ENCODE measurements at places on chromosomes 16 and 17.

- no peak for DNase-seq
- no peaks in the 10 kb centered on the region for H3K36me3 ChIP-seq
- H3K4me1 ChIP-seq, result no peaks in the 10 kb centered on the region
- H3K27ac ChIP-seq, result no peak overlapping the region
Measured at GRCh38 chr17:80095038-80095843, 6.1 kb upstream of the GAA start.

DNA sequence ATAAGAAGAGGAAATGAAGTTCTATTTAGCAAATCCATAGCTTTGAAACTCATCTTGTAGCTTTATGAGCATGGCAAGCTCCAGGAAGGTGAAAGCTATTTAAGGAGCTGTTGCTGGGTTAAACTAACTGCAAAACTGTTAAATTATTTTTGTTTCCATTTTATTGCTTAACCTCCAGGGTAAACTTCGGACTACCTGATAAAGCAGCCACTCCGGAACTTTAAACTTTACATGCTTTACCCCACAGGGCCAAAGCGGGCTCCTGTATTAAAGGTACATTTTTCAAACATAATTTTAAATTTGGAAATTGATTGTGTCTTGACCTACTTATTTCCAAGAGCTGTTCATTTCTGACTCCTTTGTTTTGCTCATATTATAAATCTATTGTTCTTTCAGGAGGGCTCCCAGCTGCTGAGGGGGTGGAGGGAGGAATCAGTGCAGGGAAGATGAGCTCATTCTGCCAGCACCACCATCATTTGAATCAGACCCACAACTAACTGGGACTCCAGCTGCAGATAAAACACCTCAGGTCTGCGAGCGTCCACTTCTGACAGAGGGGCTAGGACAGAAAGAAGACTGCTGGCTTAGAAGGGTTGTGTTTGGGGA, 157.9 kb downstream of the IRX3 start:
- H3K27me3 ChIP-seq, result no peaks in the 10 kb centered on the region
- no peak overlapping the region for H3K27ac ChIP-seq
- H3K4me3 ChIP-seq, result no peak overlapping the region
- H3K4me1 ChIP-seq, result no peaks in the 10 kb centered on the region
- no peak for DNase-seq

DNA sequence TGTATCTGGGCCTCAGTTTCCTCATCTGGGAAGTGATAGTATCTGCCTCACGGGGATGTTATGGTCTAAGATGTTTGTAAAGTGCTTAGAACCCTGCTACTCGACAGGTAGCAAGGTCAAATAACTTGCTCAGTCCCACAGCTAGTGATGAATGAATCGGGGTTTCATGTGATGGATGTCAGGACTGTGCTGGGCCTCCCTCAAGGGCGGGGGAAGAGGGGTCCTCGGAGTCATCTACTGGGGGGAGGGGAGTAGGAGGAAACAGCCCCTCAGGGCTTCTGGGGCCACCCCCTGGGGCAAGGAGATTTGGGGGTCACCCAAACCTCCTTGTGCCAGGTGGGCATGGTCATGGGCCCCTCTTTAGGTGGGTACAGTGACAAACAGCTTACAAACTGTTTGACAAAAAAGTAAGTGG, 732 bp downstream of the PNPO start:
- H3K4me1 ChIP-seq, result peaks cover 64% of the 10 kb centered on the region
- no peaks in the 10 kb centered on the region for H3K27me3 ChIP-seq
- peak overlapping the region; percentile 79 for H3K4me3 ChIP-seq
- DNase-seq, result no peak
- peaks cover 33% of the 10 kb centered on the region for H3K36me3 ChIP-seq
- peak overlapping the region; percentile 91 for H3K27ac ChIP-seq

DNA sequence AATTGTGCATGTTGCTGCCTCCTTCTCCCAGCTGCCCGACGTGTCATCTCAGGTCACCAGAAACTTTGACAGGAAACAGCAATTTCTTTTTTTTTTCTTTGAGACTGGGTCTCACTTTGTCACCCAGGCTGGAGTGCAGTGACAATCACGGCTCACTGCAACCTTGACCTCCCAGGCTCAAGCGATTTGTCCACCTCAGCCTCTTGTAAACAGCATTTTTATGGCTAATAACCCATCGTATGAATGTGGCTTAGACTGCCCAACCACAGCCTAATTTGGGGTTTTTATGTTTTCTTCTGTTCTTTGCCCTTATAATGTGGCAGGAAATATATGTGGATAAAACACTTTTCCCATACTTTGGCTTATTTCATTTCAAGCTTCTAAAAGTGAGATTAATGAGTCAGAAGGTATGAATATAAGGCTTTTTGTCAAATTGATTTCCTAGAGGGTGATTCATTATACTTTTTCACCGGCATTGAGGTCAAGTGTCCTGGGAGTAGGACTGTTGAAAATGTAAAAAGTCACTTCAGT, 31.0 kb upstream of the SLC5A10 start:
- H3K4me3 ChIP-seq, result no peak overlapping the region
- no peak for DNase-seq
- peak overlapping the region; percentile 43 for H3K27ac ChIP-seq
- peaks cover 56% of the 10 kb centered on the region for H3K36me3 ChIP-seq
- no peaks in the 10 kb centered on the region for H3K27me3 ChIP-seq

DNA sequence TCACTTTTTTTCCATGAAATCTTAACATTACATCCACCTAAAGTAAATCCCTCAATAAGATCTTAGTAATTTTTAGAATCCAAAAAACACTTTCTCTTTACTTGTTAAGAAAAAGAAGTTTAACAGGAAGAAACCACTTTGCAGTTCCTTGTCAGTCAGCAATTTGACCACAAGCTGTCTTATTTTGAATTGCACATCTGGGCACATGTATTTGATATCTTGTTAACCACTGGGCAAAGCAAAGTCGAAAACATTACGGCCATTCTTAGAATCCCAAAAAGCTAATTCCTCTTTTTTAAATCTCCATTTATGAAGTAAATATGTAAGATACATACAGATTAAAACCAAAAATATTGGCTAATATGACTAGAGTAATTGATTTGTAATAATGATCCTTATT, 1.1 kb downstream of the ABCA10 start:
- no peak for DNase-seq
- no peaks in the 10 kb centered on the region for H3K27me3 ChIP-seq
- H3K36me3 ChIP-seq, result no peaks in the 10 kb centered on the region
- H3K4me3 ChIP-seq, result peak overlapping the region; percentile 17
- no peak overlapping the region for H3K27ac ChIP-seq

DNA sequence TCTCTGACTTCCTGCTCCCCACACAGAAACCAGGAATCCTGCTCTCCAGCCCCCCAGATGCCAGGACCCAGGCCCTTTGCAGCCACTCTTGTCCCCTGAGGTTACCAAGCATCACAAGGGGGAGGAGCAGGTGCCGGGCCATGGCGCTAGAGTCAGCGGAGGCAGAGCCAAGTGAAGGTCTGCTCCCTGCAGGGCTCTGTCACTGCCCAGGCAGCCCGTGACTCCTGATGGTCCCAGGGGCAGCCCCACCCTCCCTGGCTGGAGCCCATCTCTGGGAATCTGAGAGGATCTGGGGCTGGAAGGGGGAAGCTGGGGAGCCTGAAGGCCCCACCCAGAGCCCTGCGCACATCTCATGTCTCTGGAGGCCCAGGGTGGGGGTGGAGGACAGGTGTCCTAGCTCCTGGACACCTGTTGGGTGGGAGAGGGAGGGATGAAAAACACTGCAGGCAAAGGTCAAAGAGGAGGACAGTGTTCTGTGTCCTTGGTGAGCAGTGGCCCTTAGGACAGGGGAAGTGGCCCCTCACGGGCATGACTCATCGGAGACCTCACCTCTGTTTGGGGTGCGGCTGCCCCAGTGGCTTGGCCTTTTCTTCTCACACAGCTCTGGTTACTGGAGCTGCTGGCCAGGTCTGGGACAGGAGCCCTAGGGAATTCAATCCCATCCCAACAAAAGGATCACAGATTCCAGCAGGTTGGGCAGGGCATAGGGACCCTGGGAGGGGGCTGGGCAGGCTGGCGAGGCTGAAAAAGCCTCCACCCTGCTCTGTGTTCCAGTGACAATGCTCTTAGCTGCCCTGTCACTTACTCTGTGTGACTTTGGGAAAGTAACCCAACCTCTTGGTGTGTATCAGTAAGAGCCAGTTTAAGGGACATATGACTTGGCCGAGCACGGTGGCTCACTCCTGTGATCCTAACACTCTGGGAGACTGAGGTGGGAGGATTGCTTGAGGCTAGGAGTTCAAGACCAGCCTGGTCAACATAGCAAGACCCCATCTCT, at the start of gene PRSS36:
PRSS36 (minus strand) TSS at position 173 of the 997 bp plus-strand sequence; CDS start at position 142, 31 bp downstream.
- H3K27me3 ChIP-seq, result no peaks in the 10 kb centered on the region
- H3K27ac ChIP-seq, result peak within 1 kb of the TSS; percentile 13
- no peak within 1 kb of the TSS for H3K4me3 ChIP-seq
- no peak for DNase-seq
- H3K4me1 ChIP-seq, result peaks cover 4% of the 10 kb centered on the region
- H3K36me3 ChIP-seq, result no peaks in the 10 kb centered on the region

DNA sequence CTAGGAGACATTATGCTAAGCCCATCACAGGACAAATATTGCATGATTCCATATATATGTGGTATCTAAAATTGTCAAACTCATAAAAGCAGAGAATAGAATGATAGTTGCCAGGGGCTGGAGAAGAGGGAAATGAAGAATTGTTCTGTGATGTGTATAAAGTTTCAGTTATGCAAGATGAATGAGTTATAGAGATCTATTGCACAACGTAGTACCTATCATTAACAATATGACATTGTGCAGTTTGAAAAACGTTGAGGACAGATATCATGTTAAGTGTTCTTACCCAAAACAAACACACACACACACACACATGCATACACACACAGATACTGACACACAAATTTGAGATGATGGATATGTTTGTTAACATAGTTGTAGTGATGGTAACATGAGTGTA, 871.6 kb upstream of the GOT2 start:
- no peak overlapping the region for H3K4me3 ChIP-seq
- no peaks in the 10 kb centered on the region for H3K27me3 ChIP-seq
- no peak for DNase-seq
- no peak overlapping the region for H3K27ac ChIP-seq

- H3K27me3 ChIP-seq, result peaks cover 4% of the 10 kb centered on the region
- H3K36me3 ChIP-seq, result no peaks in the 10 kb centered on the region
- H3K4me1 ChIP-seq, result peaks cover 13% of the 10 kb centered on the region
- no peak for DNase-seq
Measured at GRCh38 chr17:29002811-29003210, 3.0 kb downstream of the SEZ6 start.

DNA sequence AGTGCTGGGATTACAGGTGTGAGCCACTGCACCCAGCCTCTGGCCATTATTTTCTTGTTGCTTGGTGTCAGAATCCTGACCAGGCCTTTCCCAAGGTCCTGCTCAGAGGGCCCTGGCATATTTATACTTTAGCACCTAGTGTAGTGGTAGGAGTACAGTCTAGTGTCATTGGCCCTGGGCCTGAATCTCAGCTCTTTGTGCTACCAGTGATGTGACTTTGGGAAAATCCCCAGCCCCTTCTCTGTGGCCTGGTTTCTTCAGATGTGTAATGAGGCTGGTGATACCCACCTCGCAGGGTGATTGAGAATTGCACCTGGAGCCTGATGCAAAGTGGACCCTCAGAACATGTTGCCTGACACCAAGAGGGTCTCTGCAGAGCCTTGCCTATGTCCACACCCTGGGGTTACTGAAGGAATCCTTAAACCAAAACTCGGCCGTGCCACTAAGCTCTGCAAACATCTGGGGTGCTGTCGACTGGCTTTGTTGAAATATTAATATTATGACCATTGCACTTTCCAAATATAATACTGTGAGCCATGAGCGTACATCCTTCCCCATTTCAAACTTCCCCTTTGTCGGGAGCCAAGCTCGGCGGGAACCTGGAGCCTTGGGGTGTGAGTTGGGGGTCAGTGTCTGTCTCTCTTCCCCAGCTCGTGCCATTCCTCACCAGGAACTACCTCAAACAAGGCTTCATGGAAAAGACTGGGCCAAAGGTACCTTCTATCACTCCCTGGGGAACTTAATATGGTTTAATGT, 18.0 kb upstream of the RNF135 start:
- H3K27ac ChIP-seq, result peak overlapping the region; percentile 69
- no peaks in the 10 kb centered on the region for H3K36me3 ChIP-seq
- no peaks in the 10 kb centered on the region for H3K27me3 ChIP-seq
- peaks cover 4% of the 10 kb centered on the region for H3K4me1 ChIP-seq
- H3K4me3 ChIP-seq, result no peak overlapping the region

DNA sequence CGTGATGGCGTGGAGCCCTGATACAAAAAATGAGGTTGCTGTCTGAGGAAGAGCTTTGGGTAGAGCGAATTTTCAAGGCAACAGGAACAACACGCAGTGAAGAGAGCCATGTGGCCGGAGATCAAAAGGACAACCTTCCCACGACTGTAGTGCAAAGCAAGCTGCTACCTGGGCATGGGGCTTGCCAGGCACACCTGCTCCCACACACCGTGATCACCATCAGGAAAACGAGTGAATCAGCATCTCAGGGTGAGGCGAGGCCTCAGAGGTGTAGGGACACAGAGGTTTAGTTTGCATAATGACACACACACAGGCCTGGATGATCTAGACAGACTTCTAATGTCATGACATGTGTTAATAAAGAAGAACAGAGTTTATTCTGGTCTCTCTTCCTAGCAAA, 65.7 kb downstream of the PARN start:
- peak overlapping the region; percentile 38 for H3K27ac ChIP-seq
- no peak overlapping the region for H3K4me3 ChIP-seq
- no peak for DNase-seq
- H3K27me3 ChIP-seq, result no peaks in the 10 kb centered on the region
- H3K36me3 ChIP-seq, result no peaks in the 10 kb centered on the region

- DNase-seq, result no peak
- peak overlapping the region; percentile 58 for H3K4me3 ChIP-seq
- peaks cover 32% of the 10 kb centered on the region for H3K4me1 ChIP-seq
- H3K27me3 ChIP-seq, result no peaks in the 10 kb centered on the region
Measured at GRCh38 chr17:4501295-4501949, 2.7 kb downstream of the SPNS2 start.

- H3K4me3 ChIP-seq, result no peak overlapping the region
- no peaks in the 10 kb centered on the region for H3K36me3 ChIP-seq
- no peaks in the 10 kb centered on the region for H3K4me1 ChIP-seq
- H3K27ac ChIP-seq, result no peak overlapping the region
- no peak for DNase-seq
Measured at GRCh38 chr17:50841949-50842354, 6.6 kb downstream of the WFIKKN2 start.

- DNase-seq, result no peak
- no peak overlapping the region for H3K4me3 ChIP-seq
- no peak overlapping the region for H3K27ac ChIP-seq
- no peaks in the 10 kb centered on the region for H3K27me3 ChIP-seq
- H3K4me1 ChIP-seq, result no peaks in the 10 kb centered on the region
Measured at GRCh38 chr16:53686710-53687109, 16.9 kb downstream of the RPGRIP1L start.
